ENCODE measurements at places on chromosomes 13 and 19.

DNA sequence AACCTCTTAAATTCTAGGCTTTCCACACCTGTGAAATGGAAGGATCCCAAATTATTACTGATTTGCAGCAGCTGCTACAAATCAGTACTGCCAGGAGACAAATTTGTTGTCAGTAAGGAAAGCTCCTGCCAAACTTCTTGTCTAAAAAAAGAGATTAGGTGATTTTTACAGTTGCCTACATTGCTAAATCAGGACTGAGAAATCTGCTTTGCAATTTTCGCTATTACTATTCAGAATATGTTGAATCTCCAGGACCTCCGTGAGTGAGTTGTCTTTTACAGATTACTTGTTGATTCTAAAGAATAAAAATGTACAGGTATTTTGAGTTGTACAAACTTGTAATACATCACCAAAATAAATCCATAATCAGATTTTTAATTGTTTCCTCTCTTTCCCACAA, 1815.9 kb downstream of the PCDH9 start:
- no peak for DNase-seq

DNA sequence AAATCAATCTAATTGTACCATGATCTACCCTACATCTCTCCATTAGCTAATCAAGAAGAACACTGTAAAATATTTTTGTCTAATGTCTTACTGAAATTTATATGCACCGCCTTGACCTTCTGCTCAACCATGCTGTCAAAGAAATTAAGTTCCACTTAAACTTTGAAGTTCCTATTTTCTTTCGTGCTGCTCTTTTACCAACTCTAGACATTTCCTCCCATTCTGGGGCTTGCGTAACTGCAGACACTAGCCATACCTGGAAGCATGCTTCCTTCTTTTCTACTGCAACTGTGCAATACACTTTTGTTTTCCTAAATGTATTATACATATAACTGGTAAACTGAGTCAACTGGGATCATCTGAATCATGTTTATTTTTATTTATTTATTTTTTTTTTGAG, 8.5 kb upstream of the UBE2L5 start:
- DNase-seq = no peak

DNA sequence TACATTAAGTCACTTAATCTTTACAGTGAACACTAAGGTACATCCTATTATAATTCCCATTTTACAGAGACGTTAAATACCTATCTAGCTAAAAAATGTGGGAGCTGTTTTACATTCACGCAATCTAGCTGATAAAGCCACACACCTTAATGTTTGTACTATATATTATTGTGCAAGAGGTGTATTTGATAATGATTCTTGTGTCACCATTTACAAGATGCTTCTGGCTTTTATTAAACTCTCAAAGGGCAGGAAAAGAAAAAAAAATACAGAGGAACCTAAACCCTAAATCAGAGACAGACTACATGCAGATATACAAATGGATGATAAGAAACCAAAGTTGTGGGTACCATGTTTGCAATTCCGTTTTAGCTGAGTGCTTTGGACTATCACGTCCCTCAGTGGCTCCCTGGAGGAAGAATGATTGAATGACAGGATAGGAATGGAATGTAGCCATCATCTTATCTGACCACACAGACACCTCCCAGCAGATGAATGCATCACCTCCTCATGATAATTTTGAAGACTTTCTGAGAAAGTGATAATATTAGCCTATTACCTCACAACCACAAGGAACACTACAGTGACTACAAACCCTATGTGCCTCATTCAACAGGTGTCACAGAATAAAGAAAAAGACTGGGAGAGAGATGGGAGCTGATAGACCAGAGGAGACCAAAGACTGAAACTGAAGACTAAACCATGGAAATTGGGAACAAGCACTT, 230.5 kb upstream of the SERP2 start:
- no peak for DNase-seq

GRCh38 chr13:30341815-30342570, 34.6 kb upstream of the KATNAL1 start:
- no peak for DNase-seq

GRCh38 chr13:46100191-46100815, 4.5 kb downstream of the CPB2 start:
- no peak for DNase-seq

DNA sequence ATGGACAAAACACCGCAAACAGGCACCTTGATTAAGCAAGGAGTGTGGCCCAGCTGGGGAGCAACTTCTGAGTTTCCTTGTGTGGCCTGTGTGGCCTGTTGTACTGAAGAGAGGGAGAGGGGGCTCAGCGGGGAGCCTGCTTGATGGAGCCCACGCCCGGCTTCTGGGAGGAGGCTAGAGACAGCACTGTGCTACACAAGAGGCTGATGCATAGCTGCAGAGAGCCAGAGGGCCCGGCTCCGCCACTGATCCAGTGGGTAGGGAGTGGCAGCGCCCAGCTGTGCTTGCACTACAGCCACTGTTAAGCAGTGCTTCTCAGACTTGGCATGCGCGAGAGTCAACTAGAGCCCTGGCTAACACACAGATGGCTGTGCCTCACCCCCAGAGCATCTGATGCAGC, 19.0 kb downstream of the LYL1 start:
- DNase-seq = no peak

- peak; percentile 50 for DNase-seq
Measured at GRCh38 chr19:10471909-10472308, 31.2 kb downstream of the KEAP1 start.

- DNase-seq = no peak
Measured at GRCh38 chr13:30216111-30216510, 91.2 kb downstream of the KATNAL1 start.

GRCh38 chr19:49155820-49156346, 687 bp upstream of the HRC start:
- no peak for DNase-seq

GRCh38 chr13:30510811-30511371, 45.2 kb upstream of the HMGB1 start:
- DNase-seq = no peak

GRCh38 chr19:32224371-32225244, 120.8 kb upstream of the ZNF507 start:
- DNase-seq = peak; percentile 53

- DNase-seq = no peak
Measured at GRCh38 chr13:107295416-107296140, 727.6 kb upstream of the ARGLU1 start.

GRCh38 chr13:45361596-45362206, 20.7 kb upstream of the TPT1 start:
- no peak for DNase-seq

- no peak for DNase-seq
Measured at GRCh38 chr13:42847891-42848663, 66.7 kb downstream of the FAM216B start.

DNA sequence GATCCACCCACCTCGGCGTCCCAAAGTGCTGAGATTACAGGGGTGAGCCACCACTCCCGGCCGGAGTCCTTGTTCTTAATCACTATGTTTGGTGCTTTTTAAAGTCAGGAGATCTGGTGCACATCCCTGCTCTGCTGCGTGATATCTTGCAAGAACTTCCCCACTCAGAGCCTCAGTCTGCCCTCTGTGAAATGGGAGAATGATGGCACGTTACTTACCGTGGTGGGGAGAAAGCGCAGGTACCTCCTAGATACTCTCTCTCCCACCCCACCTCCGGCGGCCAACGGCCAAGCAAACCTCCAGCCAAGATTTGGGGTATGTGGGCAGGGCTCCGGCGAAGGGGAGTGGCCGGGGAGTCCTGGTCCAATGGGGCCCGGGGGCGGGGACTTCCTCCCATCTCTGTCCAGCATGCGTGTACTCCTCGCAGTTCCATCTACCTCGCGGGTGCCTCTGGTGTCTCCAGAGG, at the start of gene RYR1:
Gene RYR1 (plus strand): TSS at position 424 of the 466 bp plus-strand sequence. CDS start 139 bp downstream, outside the sequence.
- DNase-seq = peak; percentile 49

DNA sequence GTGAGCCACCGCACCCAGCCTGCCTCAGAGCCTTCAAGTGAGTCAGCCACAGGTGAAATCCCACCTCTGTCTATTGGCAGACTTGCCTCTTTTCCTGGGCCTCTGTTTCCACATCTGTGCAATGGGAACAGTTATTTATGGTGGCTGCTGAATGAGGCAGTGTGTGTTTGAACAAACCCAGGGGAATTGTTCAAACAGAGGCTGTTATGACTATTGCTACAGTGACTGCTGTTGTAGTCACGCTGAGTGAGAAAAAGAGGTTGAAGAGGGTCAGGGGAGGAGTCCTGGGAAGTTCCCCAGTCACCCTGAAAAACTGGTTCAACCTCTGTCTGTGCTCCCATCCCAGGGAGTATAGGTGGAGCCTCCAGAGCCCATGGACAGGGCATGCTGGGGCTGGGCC, at the start of gene CEACAM19:
Gene CEACAM19 (plus strand): TSS at position 83 of the 400 bp plus-strand sequence. CDS start 450 bp downstream, outside the sequence.
- DNase-seq = no peak

DNA sequence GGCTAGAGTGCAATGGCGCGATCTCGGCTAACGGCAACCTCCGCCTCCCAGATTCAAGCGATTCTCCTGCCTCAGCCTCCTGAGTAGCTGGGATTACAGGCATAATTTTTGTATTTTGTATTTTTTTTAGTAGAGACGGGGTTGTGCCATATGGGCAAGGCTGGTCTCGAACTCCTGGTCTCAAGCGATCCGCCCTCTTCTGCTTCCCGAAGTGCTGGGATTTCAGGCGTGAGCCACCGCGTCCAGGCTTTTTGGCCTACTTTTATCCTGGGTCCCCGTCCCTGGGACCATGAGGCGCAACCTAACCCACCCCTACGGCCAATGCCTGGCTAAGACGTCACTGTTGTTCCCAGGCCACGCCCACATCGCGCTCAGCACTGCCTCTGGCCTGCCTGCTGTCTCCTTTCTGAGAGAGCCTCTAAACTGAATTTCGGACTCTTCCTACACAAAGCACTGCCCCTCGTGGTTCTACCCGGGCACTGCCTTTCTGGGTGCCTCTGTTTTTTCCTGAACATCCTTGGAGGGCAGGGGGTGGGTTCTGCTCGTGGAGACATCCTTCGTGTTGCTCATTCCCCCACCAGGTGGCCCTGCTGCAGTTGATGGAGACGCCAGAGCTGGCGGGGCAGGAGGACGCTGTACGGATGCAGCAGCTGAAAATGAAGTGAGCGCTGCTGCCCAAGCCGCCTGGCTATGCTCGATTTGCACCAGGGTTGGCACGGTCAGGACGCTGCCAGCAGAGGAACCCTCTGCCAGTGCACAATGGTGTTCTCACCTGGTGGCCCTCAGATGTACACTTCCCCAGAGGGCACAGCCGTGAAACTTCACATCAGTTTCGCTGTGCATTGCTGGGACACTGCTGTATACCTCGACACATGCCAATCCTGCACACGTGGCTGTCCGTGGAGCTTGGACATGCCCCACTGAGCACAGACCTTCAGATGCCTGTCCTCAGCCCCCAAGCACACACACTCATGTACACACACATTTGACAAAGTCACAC, 2.0 kb downstream of the REX1BD start:
- no peak for DNase-seq

- no peak for DNase-seq
Measured at GRCh38 chr19:41787055-41787454, 9.3 kb upstream of the CEACAM3 start.

- no peak for DNase-seq
Measured at GRCh38 chr19:38455031-38455430, 21.5 kb downstream of the RYR1 start.

- no peak for DNase-seq
Measured at GRCh38 chr19:6402837-6403608, 10.1 kb upstream of the GTF2F1 start.

DNA sequence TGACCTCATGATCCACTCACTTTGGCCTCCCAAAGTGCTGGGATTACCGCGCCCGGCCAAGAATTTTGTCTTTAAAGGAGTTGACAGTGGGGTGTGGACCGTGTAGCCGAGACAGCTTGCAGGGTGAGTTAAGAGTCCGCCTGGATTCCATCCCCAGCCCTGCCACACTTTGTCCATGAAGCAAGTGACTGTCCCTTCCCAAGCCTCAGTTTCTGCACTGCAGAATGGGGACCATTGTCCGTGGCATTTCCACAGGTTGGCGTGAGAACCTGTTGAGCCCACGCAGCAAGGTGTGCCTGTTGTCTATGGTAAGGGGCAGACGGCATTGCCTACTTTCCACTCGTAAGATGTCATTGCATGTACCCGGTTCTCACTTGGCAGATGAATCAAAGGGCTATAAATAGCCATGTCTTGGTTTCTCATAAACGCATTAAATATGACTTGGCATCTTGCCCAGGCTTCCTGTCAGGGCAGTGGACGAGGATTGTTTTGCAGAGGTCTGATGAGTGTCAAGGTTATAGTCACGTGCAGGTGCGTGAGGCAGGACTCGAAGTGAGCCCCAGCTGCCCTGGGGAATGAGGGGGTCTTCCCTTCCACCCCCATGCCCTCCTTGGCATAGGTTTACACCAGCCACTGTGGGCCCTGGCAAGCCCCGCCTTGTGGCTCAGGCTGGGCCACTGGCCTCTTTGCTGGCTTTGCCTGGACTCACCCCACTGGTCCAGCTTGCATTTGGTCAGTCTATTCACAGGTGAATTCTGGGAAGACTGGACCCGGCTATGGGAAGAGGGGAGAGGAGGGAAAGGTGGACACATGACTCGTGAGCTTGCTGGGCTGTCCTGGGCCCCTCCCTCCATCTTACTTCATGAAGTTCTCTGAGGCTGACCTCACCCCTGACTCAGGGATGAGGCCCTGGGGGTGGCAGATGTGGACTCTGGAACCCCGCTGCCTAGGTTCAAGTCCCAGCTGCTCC, 14.6 kb downstream of the FAM187B start:
- peak; percentile 95 for DNase-seq

GRCh38 chr19:56934438-56935090, 94.0 kb upstream of the PEG3 start:
- no peak for DNase-seq

DNA sequence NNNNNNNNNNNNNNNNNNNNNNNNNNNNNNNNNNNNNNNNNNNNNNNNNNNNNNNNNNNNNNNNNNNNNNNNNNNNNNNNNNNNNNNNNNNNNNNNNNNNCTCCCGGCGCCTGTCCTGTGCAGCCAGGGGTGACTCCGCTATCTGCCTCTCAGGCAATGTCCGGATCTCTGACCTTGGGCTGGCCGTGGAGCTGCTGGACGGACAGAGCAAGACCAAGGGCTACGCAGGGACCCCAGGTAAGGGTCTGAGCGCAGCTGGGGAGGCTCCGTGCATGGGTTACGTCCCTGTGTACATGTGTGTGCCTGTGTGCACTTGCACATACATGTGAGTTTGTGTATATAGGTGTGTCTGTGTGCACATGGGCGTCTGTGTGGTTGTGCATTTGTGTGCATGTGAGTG, 36.1 kb upstream of the TMEM255B start:
- no peak for DNase-seq

DNA sequence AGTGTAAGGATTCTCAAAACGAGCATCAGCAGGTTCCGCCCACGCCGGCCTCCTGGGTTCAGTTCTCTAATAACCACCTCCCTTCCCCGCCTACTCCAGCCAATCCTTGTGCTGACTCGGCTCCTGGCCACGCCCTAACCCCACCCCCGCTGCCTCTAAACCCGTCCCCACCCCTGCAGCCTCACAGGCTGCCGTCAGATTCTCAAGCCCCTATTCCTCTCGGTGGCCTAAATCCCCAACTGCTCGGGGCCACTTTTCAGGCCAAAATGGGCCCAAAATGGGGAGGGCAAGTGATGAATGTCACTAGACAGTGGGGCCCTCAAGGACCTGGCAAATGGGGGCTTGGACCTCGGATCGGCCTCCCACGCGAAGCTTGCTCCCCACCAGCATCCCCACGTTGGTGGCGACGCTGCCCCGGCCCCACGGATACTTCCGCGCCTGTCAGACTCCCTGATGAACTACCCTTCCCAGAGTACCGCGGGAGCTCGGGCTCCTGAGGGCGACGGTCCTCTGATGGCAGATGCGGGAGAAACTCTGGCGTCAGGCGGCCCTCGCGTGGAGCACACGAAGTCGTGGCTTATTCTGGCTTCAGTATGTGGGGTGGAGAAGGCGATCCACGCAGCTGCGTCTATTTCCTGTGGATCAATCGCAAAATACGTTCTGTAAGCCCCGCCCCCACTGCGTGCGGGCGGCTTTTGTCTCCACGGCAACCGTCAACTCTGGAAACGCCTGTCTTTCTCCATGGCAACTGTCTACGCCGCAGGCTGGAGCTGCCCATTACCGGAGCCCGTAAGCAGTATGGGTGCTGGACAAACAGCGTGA, 24.8 kb downstream of the ZNF473 start:
- DNase-seq = peak; percentile 91
